DMS53 (cell line): ENCODE measurements at places on chromosomes 3 and 15.

DNA sequence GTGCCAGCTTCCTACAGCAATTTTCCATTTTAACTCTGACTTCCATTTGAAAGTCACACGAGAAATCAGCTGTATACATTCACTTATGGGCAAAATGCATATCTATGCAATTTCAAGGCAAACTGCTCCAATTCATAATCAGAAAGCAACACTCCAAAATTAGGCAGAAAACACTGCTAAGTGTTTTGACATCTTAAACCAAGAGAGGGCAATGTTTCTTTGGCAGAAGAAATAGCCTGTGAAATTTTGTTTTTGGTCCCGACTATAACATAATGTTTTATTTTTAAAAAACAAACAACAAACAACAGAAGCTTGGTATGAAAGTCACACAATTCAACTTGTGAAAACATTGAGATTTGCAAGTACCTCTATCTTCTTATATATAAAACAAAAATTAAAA, 42.6 kb downstream of the GOLIM4 start:
- DNase-seq: no peak

DNA sequence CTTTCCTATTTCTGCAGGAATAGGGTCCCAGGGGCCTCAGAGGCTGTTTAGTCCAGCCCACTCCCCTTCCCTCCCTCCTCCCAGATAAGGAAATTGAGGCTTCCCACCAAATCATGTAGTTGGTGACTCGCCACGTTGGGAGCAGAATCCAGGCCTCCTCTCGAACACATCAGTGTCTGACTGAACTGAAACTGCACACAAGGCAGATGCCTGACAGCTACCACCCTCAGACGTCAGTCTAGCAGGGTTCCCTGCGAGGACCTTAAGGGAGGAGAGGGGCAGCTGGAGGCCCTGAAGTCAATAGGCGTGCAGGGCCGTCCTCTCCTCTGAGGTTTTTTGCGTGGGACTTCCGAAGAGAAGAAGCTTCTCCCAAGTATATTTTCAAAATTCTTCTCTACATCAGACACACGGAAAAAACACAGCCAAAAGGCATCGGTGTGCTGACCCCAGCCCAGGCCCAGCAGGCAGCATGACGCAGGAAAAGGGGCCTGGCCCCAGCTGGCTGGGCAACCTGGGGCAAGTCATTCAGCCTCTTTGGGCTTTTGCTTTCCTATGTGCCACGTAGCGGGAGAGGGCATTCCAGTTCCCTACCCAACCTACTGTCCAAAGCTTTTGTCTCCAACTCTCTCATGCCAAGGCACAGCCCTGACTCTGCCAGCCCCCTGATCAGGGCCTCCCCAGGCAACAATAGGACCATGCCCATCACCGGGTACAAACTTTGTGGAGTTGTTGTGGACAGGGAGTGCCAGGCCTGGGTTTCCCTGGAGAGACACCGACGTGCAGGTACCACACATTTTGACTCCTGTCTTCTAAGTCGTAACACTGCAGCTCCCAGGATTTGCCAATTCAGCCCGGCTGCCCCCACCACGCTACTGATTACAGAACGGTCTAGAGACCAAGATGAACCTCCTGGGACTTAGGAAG, 283.1 kb downstream of the XXYLT1 start:
- no peak for DNase-seq

- no peak for DNase-seq
Observed at GRCh38 chr3:46335541-46335940, 18.4 kb upstream of the CCR2 start.

- no peak for DNase-seq
Observed at GRCh38 chr15:60708684-60709083, 229.7 kb upstream of the ICE2 start.

DNA sequence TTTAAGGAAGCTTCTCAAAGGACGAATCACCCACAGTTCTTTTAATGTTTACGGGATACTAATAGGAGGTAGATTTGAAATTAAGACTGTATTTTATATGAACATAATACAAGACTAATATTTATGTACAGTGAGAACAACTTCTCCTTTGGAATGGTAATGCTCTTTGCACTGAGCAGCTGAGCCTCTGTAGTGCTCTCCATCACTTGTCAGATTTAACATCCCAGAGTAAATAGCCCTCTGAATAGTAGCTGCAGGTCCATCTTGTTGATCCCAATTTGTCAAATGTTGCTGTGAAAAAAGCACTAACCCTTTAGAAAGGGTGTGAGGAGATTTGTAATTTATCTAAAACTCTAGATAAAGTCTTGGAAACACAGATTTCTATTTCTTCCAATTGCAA, 351.4 kb upstream of the KCNMB2 start:
- DNase-seq: peak; percentile 15

GRCh38 chr3:45056608-45057301, 30.7 kb downstream of the CLEC3B start:
- DNase-seq: no peak

DNA sequence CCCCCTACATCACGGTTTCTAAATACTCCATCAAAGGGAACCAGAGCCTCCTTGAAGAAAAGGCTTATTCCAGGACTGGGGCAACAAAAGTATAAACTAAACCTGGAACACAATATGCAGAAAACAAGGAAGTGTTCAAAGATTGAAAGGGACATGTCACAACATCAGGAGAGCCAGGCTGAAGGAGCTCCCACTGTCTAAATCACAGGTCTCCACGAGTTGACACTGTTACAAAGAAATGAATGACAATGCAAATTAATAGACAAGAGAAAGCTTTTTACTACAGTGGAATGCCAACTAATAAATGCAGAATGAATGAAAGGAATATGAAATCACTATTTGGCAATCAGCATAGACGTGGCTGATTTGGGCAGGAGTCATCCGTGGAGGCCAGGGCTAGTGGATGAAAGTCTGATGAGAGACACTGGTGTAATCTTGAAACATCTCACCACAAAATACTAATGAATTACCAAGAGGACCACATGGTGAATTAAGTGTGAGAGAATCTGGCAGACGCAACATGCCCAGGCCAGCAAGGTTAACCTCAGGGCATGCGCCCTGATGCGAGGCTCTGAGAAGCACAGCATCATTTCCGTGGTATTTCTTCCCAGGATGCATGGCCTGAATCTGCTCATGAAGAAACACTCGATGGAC, 123.8 kb upstream of the TJP1 start:
- no peak for DNase-seq

- DNase-seq: no peak
Observed at GRCh38 chr3:46090161-46090591, 62.9 kb upstream of the XCR1 start.

- no peak for DNase-seq
Observed at GRCh38 chr15:83111149-83111548, 3.7 kb downstream of the TM6SF1 start.
